ENCODE measurements at places on chromosomes 4 and X.

GRCh38 chrX:17328837-17329236, 46.2 kb upstream of the NHS start:
- DNase-seq, result no peak

GRCh38 chr4:167020410-167020809, 213.9 kb downstream of the SPOCK3 start:
- no peak for DNase-seq

GRCh38 chr4:2042947-2043395, 16.2 kb upstream of the NAT8L start:
- no peak for DNase-seq

DNA sequence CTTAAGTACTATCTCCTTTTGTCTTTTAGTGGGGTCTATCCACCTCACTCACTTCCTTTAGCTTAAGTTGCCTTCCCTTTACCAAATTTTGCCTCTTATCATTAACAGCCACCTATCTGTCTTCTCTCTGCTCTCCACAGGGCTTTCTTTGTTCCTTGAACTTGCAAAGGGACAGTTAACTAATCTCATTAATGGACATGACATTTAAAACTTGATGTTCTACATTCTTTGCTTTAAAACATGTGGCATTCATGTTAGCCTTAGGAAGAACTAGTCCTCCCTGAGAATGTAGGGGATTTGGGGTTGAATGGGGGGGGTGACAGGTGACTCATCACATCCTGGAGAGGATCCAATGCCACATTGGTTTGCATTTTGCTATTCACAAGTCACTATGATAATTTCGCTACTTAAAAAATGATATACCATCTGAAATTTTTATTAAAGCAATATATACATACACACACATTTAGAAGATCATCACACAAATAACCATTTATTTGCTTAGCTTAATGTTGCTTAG, 41.0 kb upstream of the DMD start:
- DNase-seq, result no peak

DNA sequence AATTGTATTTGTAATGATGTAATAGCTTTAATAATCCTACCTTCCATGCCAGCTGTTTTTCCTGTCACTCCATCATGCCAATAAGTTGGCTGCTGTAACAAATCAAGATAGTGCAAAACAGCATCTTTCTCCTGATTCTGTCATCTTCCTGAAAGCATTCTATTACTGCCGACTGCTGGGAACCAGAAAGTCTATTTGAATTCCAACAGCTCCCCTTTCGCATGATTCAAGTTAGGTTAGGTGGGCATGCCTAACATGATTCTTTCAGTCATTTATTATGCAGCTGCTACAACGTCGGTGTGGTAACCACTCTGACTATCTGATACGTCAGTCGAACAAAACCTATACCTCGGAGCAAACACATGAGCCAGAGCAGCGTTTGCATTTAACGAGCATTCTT, 127.9 kb upstream of the DMD start:
- no peak for DNase-seq

DNA sequence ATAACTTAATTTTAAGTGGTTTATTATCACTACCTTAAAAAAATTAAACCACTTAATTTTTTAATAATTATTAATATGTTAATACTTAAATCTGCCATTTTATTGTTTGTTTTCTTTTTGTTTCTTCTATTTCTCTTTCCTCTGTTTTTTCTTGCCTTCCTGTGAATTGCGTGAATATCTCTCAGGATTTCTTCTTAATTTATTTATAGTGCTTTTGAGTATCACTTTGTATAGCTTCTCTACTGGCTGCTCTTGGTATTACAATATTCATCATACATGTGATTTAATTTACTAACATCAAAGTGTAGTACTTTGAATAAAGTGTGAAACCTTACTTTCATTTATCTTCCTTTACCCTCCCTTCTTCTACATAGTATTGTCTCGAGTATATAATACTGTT, 349.5 kb upstream of the CPXCR1 start:
- DNase-seq, result no peak

- DNase-seq, result no peak
Measured at GRCh38 chr4:114209584-114209983, 230.1 kb upstream of the ARSJ start.

DNA sequence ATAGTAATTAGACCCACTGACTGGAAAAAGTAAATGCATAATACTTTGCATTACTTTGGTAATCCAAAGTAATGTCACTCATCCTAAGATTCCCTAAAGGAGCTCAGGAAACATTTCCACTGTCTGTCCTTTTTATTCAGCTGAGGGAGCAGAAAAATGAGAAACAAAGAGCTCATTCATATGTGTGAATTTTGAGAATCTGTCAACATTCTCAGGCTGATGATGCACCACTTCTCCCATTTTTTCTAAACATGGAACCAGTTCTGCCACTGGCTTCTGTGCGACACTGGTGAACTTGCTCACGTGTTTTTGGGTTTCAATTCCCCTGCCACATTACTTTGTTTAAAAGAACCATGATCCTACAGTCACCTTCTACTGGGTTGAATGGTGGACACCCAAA, 28.4 kb upstream of the ADH7 start:
- DNase-seq, result no peak

- no peak for DNase-seq
Measured at GRCh38 chr4:168710353-168710946, 213.6 kb downstream of the PALLD start.

GRCh38 chrX:14843666-14844065, 29.2 kb downstream of the FANCB start:
- no peak for DNase-seq

GRCh38 chr4:111937368-111937767, 207.9 kb upstream of the FAM241A start:
- DNase-seq, result no peak

DNA sequence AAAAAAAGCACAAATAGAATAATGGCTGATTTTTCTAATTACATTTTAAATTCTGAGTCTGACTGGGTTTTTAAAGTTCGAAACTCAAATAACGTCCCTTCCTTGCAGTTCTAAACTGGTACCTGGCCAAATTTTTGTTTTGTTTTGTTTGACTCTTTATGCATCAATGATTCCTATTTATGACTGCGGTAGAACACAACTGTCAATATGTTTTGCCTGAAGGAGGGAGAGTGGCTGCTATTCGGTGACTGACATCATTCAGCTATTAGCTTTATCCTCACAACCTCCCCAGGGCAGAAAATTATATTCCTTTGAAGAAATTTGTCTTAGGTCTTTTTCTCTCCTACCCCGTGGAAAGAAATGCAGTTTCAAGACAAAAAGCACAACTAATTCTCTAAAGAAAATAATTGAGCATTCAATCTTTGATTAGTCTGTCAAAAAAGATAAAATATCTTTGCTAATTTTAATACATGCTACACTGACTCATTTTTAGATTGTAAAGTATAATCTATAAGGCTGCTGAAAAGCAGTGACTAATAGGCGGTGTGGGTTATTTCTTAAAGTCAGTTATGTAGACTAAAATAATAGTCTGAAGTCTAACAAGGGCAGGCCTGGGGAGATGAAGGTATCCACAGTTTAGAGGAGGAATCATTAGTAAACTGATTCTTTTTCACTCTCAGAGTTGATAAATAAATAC, 61.9 kb downstream of the TMEM150C start:
- no peak for DNase-seq

DNA sequence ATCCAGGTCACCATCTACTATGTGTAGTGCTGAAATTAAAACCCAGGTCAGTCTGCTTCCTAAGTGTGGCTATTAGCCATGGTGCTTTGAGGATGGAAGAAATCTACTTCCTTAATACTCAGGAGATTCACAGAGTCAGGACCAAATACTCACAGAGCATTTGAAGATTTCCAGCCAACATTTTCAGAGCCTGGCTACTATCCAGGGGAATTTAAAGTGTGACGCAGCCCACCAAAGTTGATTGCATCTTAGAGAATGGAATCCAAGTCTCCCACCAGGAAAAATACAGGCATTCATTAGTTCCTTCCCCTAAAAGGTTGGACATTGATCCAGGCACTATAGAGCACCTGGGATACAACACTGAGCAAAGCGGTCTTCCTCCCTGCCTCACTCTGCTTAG, 83.8 kb downstream of the HS3ST1 start:
- DNase-seq, result no peak

DNA sequence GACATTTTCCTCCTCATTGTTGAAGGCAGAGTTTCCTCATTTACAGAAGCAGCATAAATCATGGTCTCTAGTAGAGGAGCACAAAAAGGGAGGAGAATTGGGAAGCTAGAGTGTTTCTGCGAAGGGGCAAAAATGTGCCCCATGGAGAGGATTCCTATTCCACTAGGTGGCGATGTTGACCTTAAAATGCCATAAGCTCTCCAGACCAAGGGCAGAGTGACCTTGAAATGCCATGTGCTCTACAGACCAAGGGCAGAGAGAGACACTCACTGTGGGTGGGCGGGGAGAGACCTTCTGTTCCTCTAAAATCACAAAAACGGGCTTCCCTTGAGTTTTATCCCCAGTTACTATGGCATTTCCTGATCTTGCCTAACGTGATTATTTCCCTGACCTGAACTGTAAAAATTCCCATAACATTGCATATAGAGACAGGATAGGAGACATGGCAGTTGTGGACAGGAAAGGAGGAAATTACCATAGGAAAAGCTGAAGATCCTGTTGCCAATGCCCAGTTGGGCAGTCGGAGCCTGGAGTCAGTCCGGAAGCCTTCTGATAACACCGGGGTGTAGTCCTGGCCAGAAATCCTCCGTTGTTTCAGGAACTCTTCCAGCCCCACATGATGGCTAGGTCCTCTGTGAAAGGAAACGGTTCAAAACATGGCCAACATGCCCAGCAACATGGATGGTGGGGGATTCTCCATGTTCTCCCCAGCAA, 567.7 kb downstream of the MAGEB5 start:
- DNase-seq, result no peak

GRCh38 chr4:23266401-23266800, 573.7 kb downstream of the GBA3 start:
- DNase-seq, result no peak

DNA sequence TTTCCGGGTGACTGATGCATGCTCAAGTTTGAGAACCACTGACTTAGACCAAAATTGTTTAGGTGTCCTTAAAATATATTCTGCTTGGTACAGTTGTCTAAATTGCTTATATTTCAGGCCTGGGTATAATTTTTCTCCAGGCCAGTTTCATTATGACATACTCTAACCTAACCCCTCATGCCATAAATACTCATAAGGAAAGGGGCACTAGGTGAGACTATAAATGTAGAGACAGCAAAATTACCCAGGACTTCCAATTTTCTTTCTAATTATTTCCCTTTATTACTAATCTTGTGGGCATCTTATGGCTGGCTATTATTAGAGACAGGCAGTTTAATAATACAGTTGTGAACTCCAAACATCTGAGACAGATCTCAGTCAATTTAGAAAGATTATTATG, 150.2 kb downstream of the RRAGB start:
- DNase-seq, result no peak

- no peak for DNase-seq
Measured at GRCh38 chr4:74447636-74448233, 2.8 kb downstream of the AREG start.

- no peak for DNase-seq
Measured at GRCh38 chrX:125205918-125206665, 113.6 kb upstream of the TEX13C start.

DNA sequence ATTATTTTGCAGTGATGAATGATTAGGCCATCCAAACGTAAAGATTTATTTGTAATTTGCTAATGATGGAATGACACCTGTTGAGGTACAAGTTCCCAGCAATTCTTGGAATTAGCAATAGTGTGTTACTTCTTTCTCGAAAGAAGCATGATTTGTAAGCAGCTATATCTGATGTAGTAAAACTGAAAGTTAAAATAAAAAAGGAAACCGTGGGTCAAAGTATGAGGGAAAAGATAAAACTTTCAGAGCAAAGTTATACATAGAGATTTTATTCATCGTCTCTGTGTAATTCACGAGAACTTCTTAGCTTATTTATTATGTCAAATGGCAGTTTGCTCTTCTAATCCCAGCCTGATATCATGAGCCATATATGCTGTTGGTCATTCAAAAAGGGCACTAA, 59.0 kb downstream of the NFKB1 start:
- no peak for DNase-seq
